ENCODE measurements at places on chromosomes 4 and X.

GRCh38 chrX:20066968-20067708 is 49.6 kb downstream of the MAP7D2 start:
- DNase-seq = no peak

DNA sequence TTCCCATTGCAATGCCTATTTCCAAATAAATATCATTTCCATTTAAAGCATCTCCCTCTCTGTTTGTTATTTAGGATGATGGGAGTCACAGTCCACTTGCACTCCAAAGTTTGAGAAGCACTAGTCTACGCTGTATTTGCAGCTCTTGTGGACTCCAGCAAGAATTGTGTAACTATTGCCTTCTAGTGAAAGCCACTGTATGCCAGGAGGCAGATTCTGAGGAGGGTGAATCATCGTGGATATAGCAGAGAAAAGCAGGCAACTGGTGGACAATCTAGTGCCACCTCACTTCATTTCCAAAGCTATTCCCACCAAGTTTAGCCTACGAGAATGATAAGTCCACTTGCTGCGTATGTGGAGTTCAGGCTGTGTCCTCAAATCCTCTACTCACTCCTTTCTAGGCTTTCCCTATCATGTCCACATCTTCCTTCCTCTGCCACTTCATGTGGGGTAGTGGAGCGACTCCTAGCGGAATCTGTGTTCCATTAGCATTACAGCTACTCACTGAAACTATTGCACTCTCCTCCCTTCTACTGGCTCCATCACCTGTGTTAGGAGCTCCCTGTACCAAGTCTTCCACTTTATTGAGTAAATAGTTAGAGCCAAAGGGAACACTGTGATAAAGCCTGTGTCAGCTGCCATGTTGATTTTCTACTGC is 501.8 kb upstream of the GALNT7 start:
- no peak for DNase-seq

GRCh38 chrX:139762400-139763183 is 54.6 kb upstream of the MCF2 start:
- DNase-seq = no peak

DNA sequence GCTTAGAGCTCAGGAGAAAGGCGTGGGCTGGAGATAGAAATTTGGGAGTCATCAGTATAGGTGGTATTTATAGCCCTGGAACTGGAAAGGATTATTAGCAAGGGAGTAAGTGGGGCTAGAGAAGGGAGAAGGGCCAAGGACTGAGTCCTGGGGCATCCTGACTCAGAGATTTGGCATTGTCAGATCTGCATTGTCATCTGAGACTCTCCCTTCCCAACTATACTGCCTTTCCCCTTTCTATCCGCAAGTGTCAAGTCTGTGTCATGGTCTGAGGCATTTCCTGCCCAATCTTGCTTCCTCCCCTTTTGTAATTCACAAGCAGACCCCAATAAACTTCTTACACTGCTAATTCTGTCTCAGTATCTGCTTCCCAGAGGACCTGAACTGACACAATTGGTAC is 24.4 kb upstream of the SLC25A43 start:
- no peak for DNase-seq

- DNase-seq = no peak
Observed at GRCh38 chr4:158999166-158999682, 103.7 kb upstream of the RAPGEF2 start.

GRCh38 chr4:22003878-22004277 is 55.3 kb upstream of the KCNIP4 start:
- no peak for DNase-seq

- no peak for DNase-seq
Observed at GRCh38 chrX:30835373-30835772, 53.7 kb downstream of the TAB3 start.

- no peak for DNase-seq
Observed at GRCh38 chr4:53712408-53713020, 121.2 kb upstream of the LNX1 start.

DNA sequence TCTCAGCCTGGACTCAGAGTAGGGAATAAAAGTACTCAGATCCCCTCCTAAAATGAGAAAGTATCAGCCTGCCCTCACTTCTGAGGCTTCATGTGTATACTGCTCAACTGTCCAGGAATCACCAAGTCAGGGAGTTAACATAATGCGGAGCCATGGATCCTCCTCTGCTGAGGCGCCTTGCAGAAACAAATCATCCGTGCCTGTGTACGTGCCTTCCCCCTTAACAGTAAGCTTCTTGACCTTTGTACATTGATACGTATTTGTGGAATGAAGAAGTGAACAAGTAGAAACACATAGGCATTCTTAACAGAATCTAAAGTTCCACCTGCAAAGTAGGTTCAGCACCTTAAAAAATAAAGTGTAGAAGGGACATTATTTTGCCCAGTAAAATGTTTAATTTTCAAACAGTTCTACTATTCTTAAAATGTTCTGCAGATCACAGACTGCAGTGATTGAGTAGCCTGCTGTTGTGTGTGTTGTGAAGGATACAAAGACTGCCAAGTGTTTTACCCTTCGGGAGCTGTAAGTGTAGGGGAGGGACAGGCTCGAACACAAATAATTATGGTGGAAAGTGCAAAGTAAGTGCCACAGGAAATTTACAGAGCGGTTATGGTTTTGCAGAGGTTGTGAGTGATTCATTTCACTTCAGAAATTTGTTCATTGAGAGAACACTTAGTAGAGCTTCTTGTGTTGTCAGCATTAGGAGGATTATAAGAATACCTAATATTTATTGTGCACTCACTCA is 61.9 kb downstream of the ARHGAP10 start:
- DNase-seq = no peak

DNA sequence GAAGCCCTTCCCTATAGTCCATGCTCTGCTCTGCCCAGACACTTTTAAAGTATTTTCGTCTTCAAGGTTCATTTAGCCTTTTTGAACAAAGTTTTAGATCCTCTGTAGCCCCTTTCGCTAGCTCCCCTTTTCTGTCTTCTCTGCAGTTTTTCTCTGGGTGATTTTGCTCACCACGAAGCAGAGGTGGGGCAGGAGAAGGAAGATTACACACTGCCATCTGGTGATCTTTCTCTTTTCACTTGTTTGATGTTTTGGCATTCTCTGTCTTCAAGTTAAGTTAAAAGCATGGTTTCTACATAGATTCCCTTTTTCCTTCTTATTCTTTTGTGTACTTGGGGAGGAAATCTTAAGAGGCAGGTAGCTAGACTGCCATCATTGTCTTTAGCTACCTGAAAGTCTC is 43.9 kb downstream of the CC2D2A start:
- no peak for DNase-seq

DNA sequence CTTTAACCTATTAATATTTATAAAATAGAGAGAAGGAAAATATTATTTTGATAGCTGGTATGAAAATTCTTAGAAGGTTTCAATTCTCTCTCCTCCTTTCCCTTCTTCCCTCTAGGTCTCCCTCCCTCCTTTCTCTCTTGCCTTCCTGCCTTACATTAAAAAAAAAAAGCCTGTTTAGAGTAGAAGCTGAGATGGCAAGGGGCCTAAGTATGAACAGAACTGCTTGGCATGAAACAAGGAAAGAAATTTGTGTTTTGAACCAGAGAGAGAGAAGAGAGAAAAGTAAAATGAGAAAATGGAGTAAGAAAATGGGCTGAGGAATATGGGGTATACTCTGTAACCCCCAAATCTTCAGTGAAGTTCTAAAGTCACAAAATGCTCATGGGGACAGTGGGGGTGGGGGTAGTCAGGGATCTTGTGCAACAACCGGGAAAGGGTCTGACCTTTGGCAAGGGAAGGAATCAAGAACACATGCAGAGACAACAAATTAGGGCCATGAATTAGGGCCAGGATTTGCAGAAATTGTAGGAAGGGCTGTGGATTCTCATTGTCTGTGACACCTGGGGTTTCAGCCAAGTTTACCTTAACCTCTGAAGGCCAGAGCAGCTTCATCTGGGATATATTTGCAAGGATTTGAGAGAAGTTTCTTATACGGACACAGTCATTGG is 30.6 kb downstream of the SUPT20HL2 start:
- DNase-seq = no peak

GRCh38 chr4:41129128-41129754 is 85.1 kb downstream of the APBB2 start:
- no peak for DNase-seq

GRCh38 chr4:25993395-25994185 is 79.6 kb downstream of the SMIM20 start:
- no peak for DNase-seq

GRCh38 chr4:68734095-68734494 is 63.6 kb upstream of the UGT2B15 start:
- DNase-seq = no peak

- no peak for DNase-seq
Observed at GRCh38 chr4:151922306-151922705, 161.5 kb upstream of the GATB start.

GRCh38 chrX:153773218-153773611 is 7.6 kb upstream of the SRPK3 start:
- DNase-seq = no peak

DNA sequence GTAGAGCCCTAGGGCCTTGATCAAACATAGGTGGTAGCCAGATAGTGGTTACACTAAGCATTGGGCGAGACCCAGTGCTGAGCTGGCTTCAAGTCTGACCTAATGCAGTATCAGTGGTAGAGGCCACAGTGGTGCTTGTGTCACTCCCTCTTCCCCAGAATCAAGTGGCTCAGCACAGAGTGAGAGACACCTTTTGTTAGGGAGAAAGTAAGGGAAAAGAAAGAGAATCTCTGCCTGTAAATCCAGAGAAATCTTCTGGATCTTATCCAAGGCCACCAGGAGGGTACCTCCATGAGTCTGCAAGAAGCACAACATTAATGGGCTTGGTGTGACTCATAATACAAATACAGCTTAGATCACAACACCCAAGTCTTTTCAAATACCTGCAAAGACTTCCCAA is 117.7 kb upstream of the SLC6A14 start:
- DNase-seq = no peak

DNA sequence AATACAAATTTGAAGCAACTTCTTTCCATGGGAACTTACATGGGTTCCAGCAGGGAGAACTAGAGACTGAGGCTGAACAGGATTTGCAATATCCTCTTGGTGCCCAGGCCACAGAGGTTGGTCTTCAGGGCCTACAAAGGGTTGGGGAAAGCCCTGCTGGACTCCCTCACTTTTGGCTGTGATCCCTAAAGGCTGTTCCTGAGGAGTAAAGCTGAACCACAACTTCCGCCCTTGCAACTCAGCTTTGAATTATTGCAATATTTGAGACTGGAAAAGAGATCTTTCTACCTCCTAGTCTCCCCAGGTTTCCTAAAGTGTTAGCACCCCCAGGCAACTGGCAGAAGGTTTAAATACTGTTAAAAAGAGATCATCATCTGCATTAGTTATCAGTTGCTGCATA is 26.9 kb downstream of the DCHS2 start:
- DNase-seq = no peak

DNA sequence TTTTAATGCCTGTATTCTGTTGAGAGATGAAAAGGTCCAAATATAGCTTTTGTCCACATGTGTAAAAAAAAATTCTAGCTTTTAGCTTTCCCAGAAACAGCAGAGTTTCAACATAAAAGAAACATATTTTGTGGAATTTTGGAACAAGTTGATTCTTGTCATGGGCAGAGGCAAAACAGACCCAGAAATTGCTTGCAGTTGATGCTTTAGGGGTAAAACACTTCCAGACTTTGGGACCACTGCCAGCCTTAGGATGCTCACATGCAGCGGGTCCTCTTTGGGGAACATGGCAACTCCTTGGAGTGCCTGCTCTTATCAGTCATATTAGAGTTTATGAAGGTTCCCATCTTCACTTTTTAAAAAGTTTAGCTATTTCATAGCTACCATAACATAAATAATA is 30.4 kb downstream of the DCLK2 start:
- DNase-seq = no peak

DNA sequence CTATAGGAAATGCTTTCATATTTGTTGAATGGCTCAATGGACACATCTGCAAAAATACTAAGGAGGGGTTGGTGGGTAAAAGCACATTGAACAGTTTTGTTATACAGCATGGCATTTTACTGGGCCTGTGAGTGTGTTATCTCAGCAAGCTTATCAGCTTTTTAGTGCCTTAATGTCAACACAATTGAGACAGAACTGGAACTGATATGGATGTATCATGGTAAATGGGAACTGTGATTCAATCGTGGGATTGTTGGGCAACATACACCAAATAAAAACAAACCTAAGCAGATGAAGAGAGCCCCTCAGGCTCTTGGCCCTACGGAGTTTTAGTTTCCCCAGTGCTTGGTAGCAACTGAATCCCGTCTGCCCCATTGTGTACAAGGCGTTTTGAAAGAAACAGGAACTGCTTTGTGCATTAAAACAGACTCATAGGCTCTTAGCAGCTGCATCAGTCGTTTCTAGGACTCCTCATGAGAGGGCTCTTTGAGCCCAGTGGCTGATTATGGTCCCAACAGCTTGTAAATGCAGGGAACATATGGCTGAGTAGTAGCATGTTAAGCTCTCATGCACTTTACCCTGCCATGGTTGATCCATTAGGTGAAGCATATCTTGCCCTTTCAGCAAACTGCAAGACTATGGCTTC is 7.3 kb downstream of the GPR119 start:
- DNase-seq = no peak

DNA sequence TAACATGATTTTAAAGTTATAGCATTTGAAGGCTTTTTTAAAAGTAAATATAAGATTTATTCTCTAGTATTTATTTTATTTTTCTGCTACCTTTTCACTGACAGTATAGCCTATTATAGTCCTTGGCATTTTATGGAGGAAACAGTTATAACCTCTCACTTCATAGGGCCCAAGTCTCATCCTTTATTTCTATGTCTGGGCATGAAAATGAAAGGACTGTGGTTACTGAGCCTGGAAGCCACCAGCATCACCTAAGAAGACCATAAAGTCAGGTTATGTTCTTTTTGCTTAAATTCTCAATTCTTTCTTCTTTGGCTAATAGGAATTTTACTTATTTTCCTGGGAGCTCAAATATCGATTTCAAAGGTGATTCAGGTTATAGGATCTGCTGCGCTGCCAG is 494.7 kb upstream of the TECRL start:
- DNase-seq = no peak

- no peak for DNase-seq
Observed at GRCh38 chr4:175776217-175776616, 35.8 kb downstream of the GPM6A start.

DNA sequence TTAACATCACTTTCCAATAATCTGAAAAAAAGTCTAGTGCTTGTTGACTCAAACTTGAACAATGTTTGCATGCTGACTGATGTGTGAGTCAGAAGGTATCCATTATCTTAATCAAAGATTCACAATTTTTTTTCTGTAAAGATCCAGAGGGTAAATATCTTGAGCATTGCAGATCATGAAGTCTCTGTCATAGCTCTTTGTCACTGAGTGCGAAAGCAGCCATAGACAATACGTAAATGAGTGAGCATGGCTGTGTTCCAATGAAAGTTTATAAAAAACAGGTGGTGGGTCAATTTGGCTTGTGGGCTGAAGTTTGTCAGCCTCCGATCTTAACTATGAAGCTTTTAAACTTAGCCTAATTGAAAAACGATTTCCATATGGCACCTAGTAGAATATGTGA is 37.7 kb downstream of the NHS start:
- DNase-seq = no peak

DNA sequence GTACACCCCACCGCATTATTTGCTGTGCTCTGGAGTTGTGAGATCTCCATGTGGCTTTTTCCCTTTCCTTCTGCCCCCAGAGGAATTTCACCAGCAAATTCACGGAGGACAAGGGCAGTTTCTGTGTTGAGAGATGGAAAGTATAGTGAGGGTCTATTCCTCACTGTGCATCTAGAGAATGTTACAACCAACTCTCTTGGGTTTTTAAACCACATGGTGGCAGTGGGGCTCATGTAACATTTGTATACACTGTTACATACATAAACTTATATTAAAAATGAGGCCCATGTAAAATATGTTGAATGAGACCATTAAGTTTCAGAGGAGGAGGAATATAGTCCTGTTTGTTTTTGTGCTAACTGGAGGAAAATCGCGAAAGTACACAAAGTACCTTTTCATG is 909 bp upstream of the PRKG2 start:
- no peak for DNase-seq
